ENCODE measurements at places on chromosomes 7 and 10. TPM values are rescaled to one million over a fixed set of nuclear protein-coding genes. Genes with fewer than 3 reads are reported as not detected.

TNS3 gene
- 80.6 TPM for total RNA-seq

H2BK1 gene
- not detected for total RNA-seq

PLAU gene
- 124 TPM for total RNA-seq

CLDN12 gene
- total RNA-seq: 21.3 TPM

DLX5 gene
- total RNA-seq: not detected

MRPS33 gene
- 123 TPM for total RNA-seq
